NCI-H187 treated with DMSO at 0.1 percent for 48 hours (cell line): ENCODE measurements at places on chromosomes 11 and 22.

- no peak for DNase-seq
Measured at GRCh38 chr22:33002035-33002434, 56.1 kb downstream of the SYN3 start.

DNA sequence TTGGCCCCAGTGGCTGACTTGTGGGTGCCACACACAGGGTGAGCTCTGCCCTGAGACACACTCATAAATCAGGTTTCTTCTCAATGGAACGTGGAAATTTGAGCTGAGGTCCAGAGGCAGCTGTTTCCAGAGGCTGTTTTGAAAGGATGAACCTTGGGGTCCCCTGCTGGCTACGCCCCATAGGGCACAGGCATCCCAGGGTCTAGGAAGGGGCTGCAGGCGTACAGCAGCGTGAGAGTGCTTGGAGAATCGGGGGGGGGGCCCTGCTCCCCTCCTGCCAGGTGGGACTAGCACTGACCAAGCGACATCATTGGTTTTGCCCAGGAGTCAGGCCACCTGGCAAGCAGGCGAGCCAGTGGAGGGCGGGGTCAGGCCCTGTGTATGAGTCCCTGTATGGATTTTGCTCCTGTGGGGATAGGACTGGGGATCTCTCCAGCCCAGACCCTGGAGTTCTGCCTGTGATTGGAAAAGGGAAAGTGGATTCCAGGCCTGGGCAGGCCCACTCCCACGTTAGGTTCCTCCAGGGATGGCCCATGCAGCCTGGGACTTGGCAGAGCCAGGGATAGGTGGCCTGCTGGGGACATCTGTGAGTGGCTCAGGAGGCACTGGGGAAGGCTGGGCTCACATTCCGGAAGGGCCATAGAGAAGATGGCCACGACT, 61.0 kb downstream of the FBXO7 start:
- DNase-seq, result no peak

- no peak for DNase-seq
Measured at GRCh38 chr22:27526901-27527300, 274.7 kb downstream of the MN1 start.

DNA sequence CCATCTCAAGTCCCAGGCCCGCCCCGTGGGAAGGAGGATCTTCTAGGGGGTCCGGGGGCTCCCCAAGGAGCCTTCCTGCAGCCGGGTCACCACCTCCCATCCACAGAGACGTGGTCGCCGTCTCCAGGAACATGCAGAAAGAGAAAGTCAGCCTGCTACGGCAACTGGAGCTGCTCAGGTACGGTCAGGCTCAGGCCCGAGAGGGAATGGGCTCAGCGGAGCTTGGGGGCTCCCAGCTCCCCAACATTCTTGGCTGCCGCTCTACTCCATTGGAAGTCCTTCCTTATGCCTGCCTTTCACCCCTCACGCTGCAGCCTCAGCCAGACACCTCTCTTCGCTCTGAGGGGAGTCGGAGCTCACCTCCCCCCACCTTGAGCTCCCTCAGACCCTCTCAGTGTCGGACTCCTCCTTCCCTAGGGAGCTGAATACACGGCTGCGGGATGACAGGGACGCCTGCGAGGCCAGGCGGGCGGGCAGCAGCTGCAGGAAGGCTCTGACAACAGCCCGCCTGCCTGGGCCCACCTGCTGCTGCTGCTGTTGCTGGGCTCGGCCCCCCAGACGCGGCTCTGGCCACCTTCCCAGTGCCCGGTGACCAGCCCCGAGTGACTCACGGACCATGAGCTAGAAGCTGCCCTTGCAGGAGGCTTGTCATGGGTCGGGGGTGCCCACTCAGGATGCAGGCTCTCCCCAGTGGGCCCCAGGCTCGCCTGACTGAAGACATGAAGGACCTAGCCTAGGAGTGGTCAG, 1.5 kb upstream of the CD151 start:
- no peak for DNase-seq

GRCh38 chr11:128494418-128495332, 92.7 kb downstream of the ETS1 start:
- DNase-seq, result no peak

DNA sequence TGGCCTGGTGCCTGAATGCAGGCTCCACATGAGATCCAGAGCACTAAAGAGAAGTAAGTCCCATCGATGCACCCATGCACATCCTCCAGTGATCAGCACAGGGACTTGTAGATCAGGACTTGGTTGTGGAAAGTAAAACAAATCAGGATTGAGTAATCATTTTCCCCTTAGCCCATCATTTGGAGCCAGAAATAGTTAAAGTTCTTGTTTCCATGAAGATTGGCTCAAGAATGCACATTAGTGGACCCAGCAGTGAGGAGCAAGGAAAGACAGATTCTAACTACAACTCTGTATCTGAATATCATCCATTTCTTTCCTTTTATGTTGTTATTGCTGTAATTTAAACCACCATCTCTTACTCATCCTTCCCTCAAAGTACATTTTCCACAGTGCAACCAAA, 19.1 kb downstream of the CCDC83 start:
- no peak for DNase-seq

- no peak for DNase-seq
Measured at GRCh38 chr22:39994041-39994565, 651 bp upstream of the FAM83F start.

DNA sequence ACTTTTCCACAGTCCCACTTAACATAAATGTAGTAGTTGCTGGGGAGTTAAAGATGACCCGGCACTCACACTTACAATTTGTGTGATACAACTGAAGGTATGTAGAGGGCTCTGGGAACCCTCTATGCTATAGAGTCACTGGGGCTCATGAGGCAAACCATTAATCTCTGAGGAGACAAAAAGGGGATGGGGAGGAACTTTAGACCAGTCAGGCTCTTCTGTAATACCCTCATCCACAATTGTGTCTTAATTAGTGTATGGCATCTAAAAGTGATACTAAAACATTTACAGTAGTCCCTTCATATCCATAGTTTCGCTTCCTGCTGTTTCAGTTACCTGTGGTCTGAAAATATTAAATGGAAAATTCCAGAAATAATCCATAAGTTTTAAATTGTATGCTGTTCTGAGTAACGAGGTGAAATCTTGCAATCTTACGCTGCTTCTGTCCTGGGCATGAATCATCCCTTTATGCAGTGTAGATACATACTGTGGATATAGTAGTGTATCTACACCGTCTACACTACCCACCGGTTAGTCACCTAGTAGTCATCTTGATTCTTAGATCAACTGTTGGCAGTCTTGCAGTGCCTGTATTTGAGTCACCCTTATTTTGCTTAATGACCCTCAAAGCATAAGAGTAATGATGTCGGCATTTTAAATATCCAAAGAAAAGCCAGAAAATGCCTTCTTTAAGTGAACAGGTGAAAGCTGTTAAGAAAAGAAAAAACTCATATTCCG, 12.2 kb downstream of the CBL start:
- no peak for DNase-seq
